ENCODE measurements at places on chromosomes 11 and 22.

- DNase-seq = no peak
Measured at GRCh38 chr22:32404021-32404420, 8.0 kb downstream of the RTCB start.

DNA sequence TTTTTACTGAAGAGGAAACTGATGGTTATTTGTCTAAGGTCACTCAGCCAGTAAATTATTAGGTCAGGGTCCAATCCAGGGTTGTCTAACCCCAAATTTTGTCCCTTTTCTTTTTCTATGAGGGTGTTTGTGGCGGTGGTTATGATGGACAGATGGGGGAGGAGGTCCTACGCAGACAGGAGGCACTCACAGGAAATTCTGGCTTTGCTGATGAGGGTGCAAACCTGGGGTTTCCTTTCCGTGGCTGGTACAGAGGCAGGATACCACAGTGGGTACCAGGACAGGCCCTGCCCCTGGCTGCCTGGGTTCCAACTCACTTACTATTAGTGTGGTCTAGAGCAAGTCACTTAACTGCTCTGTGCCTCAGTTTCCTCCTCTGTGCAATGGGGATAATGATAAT, 91.0 kb downstream of the RRM1 start:
- no peak for DNase-seq

GRCh38 chr11:71962428-71963038, 33.7 kb downstream of the RNF121 start:
- no peak for DNase-seq

- DNase-seq = no peak
Measured at GRCh38 chr22:19576460-19577421, 52.5 kb upstream of the CLDN5 start.

- DNase-seq = no peak
Measured at GRCh38 chr11:120929090-120929489, 94.8 kb upstream of the TBCEL start.

GRCh38 chr11:90168571-90168970, 34.1 kb downstream of the NAALAD2 start:
- DNase-seq = no peak

- DNase-seq = no peak
Measured at GRCh38 chr11:105219670-105220069, 80.1 kb upstream of the CARD18 start.

- no peak for DNase-seq
Measured at GRCh38 chr11:67436459-67437081, 912 bp downstream of the PTPRCAP start.

GRCh38 chr11:64253481-64253880, 2.2 kb downstream of the PLCB3 start:
- peak; percentile 61 for DNase-seq

DNA sequence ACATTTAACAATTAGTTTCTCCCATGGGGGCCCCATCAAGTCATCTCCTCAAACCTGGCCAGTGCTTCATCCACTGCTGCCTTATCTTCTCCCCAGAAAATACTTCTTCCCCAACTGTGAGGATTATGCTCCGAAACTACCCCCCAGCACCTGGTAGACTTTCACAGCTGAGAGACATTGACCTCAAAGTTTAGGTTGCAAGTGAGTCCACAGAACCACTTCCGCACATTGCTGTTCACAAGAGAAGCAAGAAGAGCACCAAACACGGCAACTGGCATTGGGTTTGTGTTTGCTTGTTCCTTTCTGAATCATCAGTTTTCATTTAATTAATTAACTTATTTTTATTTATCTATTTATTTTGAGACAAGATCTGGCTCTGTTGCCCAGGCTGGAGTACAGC, 6.1 kb downstream of the MCHR1 start:
- no peak for DNase-seq

- no peak for DNase-seq
Measured at GRCh38 chr11:95544095-95544856, 245.3 kb downstream of the FAM76B start.

DNA sequence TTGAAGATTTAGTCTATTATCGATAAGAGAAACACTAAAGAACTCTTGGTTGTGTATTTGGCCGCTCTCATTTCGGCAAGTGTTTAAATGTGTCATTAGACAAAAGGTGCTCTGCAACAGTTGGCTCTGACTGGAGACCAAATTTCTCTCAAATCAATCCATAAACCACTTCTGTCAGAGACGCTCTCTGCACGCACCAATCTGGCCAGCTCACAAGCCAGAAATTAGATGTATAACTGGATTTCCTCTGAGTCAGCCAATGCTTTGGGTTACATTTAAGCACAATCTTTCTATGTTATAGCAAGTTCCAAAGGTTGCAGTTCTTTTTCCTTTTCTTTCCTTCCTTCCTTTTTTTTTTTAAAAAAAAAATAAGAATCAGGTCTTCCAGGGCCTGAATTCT, 17.6 kb upstream of the PARVA start:
- no peak for DNase-seq

DNA sequence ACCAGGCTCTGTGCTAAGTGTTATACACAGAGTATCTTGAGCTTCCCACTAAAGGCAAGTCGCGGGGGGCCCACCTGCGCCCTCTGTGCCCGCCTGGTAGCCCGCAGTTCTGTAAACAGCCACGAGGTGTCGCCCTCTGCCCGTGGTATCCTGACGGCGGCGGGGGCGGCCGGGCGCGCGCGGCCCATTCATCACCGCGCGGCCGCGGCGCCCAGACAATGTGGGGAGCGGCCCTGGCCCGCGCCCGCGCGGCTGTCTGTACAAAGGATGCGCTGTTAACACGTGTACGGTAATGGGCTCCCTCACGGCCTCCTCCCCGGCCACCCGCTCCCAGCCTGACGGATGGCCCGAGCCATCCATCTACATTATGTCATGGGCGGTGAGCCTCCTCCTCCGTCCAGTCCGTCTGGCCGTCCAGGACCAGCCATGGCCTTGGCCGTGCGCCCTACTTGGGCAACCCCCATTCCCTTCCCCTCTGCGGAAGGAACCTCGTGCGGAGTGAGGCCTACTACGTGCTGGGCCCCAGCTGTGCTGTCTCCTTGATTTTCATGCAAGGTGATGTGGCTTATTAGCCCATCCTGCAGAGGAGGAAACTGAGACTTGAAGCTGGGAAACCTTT, 99.4 kb downstream of the MIAT start:
- DNase-seq = peak; percentile 69

- no peak for DNase-seq
Measured at GRCh38 chr22:41598891-41599635, 9.4 kb upstream of the PMM1 start.

- DNase-seq = no peak
Measured at GRCh38 chr11:124202951-124203350, 19.8 kb downstream of the OR10D3 start.

DNA sequence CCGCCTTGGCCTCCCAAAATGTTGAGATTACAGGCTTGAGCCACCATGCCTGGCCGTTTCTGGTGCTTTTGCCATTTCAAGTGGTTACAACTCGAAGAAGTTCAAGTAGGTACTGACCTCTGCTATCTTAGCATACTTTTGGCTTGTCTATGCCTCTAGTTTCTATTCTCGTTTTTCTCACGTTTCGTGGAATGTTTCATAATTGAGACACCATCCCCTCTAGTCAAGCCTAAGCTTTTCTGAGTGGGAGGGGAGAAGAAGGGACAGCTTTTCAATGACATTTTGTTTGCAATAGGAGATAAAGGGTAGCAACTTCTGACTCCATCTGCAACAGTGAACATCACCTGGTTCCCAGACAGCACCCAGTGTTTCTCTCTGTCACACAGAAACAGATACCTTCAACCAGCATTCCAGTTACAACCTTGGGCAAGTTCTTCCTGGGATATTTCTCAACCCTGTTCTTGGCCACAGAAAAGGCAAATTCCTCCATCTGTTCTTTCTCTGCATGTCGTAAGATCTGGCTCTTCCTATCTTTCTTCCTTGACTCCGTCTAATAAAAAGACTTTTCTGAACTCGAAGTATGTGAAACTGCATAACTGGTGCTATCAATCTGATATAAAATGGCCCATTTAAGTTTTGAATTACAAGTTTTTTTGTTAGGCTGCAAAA, 25.5 kb downstream of the DDI1 start:
- DNase-seq = no peak

DNA sequence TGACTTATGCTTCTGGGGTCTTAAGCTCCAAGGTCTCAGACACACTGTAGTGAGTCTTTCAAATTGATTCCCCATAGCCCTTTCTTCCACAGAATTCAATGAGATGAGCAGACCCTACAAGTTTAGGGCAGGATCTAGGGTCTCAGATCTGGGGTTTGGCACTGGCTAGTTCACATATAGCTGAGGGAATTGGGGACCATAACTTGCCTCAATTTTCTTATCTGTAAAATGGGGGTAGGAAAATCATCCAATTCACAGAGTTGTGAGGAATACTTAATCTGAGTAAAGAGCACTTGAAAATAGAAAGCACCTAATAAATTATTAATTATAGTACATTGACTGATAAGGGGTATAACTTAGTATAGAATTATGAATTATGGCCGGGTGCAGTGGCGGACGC, 5.9 kb upstream of the CCDC117 start:
- DNase-seq = no peak

DNA sequence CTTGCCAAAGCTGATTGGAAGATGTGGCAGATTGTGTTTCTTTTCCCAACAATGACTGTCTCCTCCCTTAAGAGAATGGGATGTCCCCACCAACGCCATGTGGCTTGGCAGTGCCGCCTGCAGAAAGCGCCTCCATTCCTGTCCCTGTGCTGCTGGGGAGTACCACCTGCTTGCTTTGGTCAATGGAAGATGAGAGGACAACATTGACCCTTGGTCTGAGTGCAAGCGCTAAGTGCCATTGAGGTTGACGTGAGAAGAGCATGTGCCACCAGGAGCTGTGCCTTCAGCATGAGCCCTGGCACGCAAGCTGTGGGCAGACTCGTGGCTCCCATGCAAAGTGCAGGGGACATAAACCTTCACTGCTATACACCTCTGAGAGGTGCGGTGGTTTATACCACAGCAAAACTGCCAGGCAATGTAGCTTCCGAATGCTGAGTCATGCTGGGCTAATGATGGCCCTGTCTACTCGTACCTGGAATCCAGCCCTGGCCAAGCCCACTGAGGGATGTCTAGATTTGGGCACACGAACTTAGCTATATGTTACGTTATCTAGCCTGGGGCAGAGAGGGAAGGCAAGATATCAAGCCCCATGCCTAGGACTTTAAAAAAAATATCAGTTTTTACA, 41.9 kb downstream of the MYEOV start:
- no peak for DNase-seq

DNA sequence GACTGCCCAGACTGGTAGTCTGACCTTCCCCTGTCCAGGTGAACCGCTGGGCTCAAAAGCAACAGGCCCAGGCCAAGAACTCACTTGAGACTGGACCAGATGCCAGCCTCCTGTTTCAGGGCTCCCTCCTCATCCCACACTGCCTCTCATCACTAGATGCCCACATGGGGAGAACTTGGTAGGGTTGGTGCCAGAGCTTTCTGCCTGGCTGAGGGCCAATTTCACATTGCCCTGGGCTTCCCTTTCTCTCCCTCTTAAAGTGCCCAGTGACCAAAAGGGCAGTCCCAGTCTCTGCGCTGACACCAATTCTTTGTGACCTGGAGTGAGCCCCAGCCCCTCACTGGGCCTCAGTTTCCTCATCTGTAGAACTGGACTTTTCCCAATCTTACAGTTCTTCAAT, 41.7 kb downstream of the C11orf58 start:
- no peak for DNase-seq

- peak; percentile 79 for DNase-seq
Measured at GRCh38 chr11:66328302-66329144, 7.7 kb downstream of the RIN1 start.
